ENCODE measurements at places on chromosomes 7 and 10.

GRCh38 chr10:18567343-18567856 lies 84.0 kb downstream of the NSUN6 start:
- DNase-seq: no peak

DNA sequence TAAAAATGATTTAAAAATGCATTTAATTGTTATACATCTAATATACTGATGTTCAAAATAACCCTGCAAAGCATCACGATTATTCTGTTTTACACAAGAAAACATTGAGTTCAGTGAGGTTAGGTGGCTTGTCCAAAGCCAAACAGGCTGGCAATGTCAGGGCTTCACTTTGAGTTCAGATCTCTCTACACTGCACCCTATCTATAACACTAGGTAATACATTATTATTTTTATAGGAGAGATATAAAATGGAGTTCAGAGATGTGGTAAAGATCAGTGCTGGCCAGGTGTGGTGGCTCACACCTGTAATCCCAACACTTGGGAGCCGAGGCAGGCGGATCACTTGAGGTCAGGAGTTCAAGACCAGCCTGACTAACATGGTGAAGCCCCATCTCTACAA lies 165.9 kb upstream of the MYO3A start:
- DNase-seq: no peak

- peak; percentile 94 for DNase-seq
Observed at GRCh38 chr10:5317547-5318107, 47.1 kb upstream of the UCN3 start.

DNA sequence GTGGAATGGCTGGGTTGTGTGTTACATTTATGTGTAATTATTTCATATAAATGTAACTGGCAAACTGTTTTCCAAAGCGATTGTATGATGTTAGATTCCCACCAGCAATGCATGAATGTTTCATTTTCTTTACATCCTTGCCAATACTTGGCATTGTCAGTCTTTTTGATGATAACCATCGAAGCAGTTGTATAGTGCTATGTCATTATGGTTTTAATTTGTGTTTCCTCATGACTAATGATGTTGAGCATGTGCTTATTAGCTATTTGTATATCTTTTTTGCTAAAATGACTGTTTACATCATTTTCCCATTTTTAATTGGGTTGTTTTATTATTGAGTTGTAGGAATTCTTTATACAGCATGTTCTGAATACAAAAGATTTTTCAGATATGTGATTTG lies 22.3 kb downstream of the AHCYL2 start:
- DNase-seq: no peak

GRCh38 chr10:58435297-58435985 lies 50.2 kb downstream of the TFAM start:
- DNase-seq: peak; percentile 99

- no peak for DNase-seq
Observed at GRCh38 chr7:55534262-55534915, 37.9 kb downstream of the VOPP1 start.

GRCh38 chr10:10803278-10803677 lies 214.4 kb upstream of the CELF2 start:
- no peak for DNase-seq

GRCh38 chr10:5078547-5079180 lies 15.6 kb upstream of the AKR1C3 start:
- DNase-seq: no peak

GRCh38 chr7:96246919-96247318 lies 75.0 kb downstream of the SLC25A13 start:
- no peak for DNase-seq

GRCh38 chr10:124619802-124620490 lies 124.2 kb downstream of the FAM53B start:
- DNase-seq: no peak

- DNase-seq: no peak
Observed at GRCh38 chr7:135486261-135486920, 23.5 kb downstream of the CNOT4 start.
